ENCODE measurements at places on chromosomes 11 and 22. TPM values are rescaled to one million over a fixed set of nuclear protein-coding genes. Genes with fewer than 3 reads are reported as not detected.

Gene BDNF
- total RNA-seq: 1.1 TPM

Gene LDHAL6A
- not detected for total RNA-seq

Gene C1QTNF5
- 34.9 TPM for total RNA-seq

Gene PGA5
- total RNA-seq: 2.1 TPM

Gene KRTAP5-8
- total RNA-seq: not detected

Gene HIRA
- 18.6 TPM for total RNA-seq

Gene FAM111A
- 26.7 TPM for total RNA-seq

DNA sequence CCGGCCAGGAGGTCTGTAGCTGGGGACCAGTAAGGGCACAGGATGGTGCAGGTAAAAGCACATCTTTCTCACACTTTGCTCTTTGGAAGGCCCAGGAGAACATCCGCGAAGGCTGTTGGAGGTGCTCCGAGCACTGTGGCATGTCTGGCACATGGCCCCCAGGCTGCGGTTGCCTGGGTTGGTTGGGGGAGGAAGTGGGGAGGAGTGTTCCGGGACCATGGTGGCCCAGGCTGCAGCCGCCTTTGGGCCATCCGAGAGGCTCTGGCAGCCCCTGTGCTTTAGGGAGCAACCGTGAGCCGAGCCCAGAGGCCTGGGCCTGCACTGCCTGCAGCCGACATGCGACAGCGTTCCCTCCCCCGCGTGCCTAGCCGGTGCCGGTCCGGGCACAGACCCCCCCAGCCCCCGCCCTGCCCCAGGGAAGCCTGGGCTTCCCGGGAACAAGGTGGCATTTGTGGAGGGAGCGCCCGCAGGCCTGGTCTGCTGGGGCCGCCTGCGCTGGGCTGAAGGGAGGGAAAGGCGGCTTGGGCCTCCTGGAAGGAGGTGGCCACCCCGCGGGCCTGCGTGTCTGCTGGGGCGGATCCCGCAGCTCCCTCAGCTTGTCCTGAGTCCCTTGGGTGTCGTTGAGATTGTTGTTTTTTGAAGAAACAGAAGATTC lies 57.9 kb downstream of the GRAMD4 start:
- no peak for DNase-seq
- H3K27ac ChIP-seq: no peak overlapping the region
- no peak overlapping the region for H3K4me3 ChIP-seq

DNA sequence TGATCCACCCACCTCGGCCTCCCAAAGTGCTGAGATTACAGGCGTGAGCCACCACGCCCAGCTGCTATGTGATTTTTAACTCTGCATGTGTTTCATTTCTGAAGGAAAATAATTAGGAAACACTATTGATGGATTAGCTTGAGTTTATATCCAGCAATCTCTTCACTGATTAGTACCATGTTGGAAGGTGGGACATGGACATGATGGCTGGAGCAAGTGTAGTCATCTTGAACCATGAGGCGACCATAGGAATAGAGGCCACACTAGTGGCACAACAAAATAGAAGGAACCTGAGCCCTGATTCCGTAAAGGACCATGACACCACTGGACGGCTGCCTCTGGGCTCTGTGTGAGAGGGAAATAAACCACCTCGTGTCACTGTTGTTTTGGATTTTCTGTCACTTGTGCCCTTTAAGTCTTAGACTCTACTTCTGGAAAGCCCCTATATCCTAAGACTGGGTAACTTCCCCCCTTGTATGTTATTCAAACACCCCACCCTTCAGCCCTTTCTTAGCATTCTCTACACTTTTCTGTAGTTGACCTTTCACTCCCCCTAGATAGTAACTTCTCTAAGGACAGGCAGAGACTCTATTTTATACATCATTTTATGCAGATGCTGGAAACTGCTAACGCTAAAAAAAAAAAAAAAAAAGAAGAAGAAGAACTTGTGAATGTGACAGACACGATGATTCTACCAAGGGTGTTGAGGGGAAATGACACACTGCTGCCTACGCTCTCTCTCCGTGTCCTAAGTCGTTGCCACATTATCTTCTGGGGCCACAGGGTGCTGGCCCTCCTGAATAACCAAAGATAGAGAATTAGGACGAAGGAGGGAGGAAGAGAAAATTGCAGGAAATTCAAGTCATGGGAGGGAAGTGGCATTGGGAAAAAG lies 2.7 kb upstream of the VPS37C start:
- peaks cover 24% of the 10 kb centered on the region for H3K4me1 ChIP-seq
- H3K4me3 ChIP-seq: no peak overlapping the region
- peak; percentile 62 for DNase-seq
- H3K27me3 ChIP-seq: no peaks in the 10 kb centered on the region

DNA sequence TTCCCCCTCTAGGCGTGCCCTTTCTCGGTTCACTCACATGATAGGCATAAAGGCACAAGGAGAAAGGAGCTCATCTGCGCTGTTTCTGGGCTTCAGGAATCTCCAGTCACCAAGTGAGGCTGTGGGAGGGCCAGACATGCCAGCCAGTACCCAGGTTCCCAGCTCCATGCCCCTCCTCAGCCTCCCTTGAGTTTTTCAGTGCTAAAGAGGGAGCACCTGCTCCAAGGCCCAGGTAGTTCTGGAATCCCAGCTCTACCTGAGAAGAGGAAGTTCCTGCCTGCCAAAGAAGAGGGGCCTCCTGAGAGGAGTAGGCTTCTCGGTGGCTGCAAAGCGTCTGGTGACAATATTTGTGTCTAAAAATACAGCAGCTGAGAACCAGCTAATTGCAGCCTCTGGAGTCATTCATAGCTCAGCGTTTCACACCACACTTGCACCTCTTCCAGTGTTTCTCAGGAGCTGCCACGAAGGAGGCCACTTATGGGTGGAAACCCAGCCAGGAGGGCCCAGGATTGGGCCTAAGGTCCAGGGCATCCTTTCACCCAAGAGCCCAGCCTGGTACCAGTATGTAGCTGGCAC lies 197.4 kb downstream of the TRIM29 start:
- H3K27ac ChIP-seq: no peak overlapping the region
- no peak overlapping the region for H3K4me3 ChIP-seq

DNA sequence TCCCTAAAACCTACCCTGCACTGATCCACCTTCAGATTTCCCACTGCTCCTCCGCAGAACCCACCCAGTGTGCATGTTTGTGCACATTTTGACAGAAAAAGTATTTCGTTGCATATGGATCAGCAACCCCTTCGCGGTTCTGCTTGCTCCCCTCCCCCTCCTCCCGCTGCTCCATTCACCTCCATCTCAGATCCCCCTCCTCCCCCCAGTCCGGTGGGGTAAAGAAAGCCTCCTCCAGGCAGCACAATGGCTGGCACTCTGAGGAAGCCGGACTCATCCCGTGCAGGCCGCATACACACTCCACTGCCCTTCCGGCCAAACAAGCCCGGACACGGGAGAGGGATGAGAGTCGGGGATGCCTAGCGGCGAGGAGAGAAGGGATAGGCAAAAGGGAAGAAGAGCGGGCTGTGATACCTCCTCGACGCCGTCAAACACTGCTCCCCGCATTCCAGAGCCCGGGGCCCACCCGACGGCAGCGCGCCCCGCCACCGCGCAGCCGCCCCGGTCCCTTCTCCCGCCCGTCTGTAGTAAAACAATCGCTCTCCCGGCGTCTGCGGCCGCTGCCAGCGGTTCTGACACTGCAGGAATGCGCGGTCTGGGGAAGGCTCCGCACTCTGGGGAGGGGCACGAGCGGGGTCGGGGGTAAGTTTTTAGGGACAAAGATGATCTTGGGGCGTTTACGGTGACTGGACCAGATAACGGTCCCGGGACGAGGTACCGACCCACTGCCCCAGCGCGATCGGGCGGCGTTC lies 915 bp downstream of the FEZ1 start:
- H3K27ac ChIP-seq: peak overlapping the region; percentile 83
- no peaks in the 10 kb centered on the region for H3K36me3 ChIP-seq
- peak; percentile 77 for DNase-seq
- H3K4me3 ChIP-seq: peak overlapping the region; percentile 84

GRCh38 chr11:122159173-122159721 lies 43.2 kb upstream of the BLID start:
- peaks cover 32% of the 10 kb centered on the region for H3K4me1 ChIP-seq
- no peaks in the 10 kb centered on the region for H3K36me3 ChIP-seq
- no peaks in the 10 kb centered on the region for H3K27me3 ChIP-seq
- H3K27ac ChIP-seq: peak overlapping the region; percentile 86
- DNase-seq: peak; percentile 64
- peak overlapping the region; percentile 8 for H3K4me3 ChIP-seq

DNA sequence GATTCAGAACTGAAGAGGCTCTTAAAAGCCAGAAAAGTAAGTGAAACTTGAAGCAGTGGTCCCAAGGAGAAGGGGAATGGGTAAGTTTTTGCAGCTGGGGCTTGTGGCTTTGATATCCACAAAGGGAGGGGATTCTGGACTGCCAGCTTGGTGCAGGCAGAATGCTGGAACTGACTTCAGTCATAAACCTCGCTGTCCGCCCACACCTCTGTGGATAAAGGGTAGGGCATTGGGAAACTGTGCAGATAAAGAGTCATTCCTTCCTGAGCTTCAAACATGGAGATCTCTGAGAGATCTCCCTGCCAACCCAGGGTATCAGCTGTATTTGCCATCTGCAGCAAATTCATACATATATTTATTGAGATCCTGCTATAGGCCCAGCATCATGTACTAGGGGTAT lies 124.3 kb upstream of the OR9Q1 start:
- no peak for DNase-seq
- no peaks in the 10 kb centered on the region for H3K27me3 ChIP-seq
- H3K36me3 ChIP-seq: no peaks in the 10 kb centered on the region
- no peak overlapping the region for H3K4me3 ChIP-seq

DNA sequence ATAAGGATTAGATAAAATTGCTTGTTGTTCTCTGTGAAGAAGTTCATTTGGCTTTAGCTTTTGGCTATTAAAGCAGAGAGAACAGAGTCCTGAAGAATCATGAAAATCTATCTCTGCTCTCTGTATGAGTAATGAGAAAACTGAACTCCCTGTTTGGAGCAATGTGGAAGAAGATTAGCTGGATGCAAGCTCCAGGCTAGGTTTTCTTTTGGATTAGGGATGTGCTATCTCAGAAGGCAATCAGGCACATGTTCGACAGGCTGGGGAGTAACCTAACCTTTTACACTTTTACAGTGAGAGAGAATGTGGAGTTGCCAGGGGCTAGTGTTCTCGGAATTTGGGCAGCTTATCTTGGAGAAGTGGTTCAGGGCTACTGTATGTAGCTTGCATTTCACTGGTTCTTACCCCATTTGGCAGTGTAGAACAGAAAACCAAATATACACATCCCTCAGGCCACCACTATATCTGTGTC lies 8.5 kb upstream of the SLN start:
- no peaks in the 10 kb centered on the region for H3K36me3 ChIP-seq
- H3K27me3 ChIP-seq: no peaks in the 10 kb centered on the region
- no peak for DNase-seq
- no peak overlapping the region for H3K4me3 ChIP-seq
- no peaks in the 10 kb centered on the region for H3K4me1 ChIP-seq

DNA sequence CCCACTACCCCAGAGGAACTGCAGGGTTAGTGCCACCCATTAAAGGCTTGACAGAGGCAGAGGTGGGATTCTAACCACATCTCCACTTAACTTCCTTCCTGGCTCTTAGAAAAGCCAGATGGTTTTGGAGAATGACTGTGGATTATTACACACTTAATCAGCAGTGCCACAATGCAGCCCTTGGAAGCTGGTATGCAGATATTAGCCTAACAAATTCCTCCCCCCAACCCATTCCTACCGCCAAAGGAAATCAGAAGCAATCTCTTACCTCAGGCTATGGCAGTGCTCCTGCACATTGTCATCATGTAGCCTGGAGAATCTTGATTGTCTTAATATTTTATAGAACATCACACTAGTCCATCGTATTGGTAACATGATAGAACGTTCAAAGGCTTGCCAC lies 23.2 kb upstream of the NRGN start:
- peaks cover 6% of the 10 kb centered on the region for H3K27me3 ChIP-seq
- H3K27ac ChIP-seq: no peak overlapping the region
- no peaks in the 10 kb centered on the region for H3K36me3 ChIP-seq

DNA sequence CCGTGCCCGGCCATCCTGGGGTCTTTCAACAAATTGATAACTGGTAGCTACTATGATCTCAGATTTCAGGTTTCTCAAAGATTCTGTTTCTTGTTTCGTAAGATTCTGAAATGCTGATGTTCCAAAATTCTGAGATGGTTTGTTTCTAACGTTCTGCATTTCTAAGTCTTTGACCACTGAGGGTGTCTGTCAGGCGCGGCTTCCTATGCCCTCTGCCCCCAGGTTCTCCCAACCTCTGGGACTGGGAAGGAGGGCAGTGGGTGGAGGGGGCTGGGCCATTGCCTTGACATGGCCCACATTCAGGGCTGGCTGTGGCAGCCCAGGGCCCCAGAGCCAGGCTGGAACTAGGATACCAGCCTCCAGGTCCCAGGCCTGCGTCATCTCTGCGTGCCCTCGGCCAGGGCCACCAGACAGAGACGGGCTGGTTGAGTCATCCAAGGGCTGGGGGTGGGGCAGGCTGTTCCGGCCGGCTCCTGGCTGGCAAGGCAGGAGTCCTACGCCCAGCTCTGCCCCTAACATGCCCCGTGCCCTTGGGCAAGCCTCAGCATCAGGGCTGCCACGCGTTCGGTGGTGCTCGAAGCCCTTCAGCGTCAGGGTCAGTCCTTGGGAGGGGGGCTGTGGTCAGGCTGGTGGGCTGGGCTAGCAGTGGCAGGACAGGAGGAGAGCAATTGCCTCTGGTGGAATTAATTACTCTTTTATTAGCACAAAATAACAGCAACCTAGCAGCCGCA lies 5.2 kb downstream of the TMEM134 start:
- H3K4me1 ChIP-seq: peaks cover 34% of the 10 kb centered on the region
- H3K27me3 ChIP-seq: no peaks in the 10 kb centered on the region

Measured in sigmoid colon (tissue), 7 donors.